CD8-positive, alpha-beta T cell (primary cell): ENCODE measurements at places on chromosomes 2 and 18.

- DNase-seq: no peak
Measured at GRCh38 chr2:138620431-138620830, 118.9 kb downstream of the SPOPL start.

DNA sequence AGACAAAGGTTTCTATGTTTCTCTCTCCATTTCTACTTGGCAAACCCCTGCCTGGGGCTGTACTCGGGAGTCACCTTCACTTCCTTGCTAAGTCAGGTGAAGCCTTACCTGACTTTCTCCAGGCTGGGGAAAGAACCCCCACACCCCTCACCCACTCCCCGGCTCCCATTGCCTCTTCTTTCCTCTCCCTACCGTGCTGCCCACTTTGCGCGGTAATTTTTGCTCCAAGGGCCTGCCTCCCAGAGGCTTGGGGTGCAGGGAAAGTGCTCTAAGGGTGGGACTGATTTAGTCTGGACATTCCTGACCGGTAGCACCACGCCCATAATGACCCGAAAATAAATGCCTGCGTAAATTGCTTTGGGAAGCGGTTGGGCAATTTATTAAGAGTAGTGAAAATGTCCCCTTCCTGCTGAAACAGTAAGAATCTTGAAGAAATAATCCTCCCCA is 49.1 kb upstream of the ATP6V1B1 start:
- no peak for DNase-seq

DNA sequence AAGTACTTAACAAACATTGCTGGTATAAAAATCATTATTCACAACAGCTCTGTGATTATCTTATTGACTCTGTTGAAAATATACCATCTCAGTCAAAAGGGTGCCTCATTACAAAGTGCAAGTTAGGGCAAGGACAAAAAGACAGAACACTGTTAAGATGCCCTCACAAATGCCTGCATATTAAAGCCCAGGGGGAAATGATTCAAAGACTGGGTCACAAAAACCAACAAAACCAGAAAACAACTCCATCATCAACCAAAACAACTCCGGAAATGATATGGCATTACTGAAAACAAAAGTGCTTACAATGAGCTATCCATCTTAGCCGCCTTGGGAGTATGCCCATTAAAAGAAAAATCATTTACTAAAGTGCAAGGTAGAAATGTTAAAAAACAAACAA is 9.9 kb downstream of the PLA2R1 start:
- no peak for DNase-seq

DNA sequence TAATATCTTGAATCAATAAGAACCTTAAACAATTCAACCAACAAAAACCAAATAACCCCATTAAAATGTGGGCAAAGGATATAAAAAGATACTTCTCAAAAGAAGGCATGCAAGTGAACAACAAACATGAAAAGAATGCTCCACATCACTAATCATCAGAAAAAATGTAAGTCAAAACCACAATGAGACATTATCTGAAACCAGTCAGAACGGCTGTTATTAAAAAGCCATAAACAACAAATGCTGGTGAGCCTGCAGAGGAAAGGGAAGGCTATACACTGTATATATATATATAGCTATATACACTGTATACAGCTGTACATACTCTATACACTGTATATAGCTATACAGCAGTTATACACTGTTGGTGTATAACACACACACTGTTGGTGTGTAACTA is 47.8 kb upstream of the GALNT13 start:
- DNase-seq: no peak

DNA sequence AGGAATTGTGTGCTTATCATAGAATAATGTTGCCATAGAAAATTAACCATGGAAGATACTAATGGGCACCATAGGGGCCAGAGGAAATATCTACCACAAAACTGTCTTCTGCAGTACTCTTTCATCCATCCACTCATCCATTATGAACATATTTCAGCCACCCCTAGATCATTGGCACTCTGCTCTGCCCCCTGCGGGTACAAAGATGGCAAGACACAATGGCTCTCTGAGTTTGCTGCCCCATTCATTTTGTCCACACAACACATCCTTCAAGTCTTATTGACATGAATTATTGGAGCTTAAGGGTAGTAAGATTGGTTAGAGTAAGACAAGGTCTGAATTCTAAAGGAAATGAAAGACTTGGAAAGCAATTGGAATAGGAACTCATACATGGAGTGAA is 1224.7 kb upstream of the CELF4 start:
- no peak for DNase-seq

GRCh38 chr2:219249203-219249980 is 3.7 kb upstream of the TUBA4B start:
- DNase-seq: peak; percentile 16

DNA sequence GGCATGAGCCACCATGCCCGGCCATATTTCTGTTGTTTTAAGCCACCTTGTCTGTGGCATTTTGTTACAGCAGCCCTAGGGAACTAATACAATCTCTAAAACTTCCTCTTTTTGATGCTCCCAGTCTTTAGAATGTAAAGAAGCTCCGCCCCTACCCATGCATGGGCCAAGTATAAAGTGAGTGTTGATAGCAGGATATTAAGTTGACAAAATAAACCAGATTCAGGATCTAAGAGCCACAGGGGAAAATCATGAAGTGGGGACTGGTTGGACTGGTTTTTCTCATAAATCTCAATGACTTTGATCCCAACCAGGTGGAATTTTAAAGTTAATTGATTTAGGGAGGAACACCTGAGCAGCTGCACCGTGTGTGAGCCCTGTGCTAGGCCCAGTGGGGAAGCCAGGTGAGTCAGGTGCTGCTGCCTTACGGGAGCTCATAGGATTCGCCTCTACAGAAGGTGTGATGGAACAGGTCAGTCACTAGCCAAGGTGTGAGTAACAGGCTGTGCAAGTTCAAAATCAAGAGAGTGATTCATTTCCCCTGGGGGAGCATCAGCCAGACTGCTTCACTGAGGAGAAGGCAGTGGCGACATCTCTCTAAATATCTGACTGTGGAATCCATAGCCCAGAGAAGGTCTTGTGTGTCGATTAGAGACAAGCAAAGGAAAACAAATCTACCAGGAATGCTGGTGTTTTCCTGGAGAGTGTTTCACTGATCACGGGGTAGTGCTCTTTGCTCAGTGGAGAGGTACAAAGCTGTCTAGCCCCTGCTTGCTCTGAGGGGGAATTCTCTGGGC is 63.0 kb upstream of the MSH2 start:
- DNase-seq: no peak

DNA sequence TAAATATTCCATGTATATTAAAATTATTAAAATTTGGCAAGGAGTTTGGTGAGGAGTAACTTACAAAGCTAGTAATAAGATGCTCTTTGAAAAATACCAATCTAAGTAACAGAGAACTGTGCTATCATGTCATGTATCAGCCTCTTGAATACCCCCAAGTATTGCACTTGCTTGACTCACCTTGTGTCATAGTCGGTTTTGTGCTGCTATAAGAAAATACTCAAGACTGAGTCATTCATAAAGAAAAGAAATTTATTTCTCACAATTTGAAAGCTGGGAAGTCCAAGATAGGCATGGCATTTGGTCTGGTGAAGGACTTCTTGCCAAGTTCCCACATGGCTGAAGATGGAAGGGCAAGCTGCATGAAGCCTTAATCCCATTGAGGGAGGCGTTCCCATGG is 179.2 kb downstream of the MEMO1 start:
- DNase-seq: no peak

DNA sequence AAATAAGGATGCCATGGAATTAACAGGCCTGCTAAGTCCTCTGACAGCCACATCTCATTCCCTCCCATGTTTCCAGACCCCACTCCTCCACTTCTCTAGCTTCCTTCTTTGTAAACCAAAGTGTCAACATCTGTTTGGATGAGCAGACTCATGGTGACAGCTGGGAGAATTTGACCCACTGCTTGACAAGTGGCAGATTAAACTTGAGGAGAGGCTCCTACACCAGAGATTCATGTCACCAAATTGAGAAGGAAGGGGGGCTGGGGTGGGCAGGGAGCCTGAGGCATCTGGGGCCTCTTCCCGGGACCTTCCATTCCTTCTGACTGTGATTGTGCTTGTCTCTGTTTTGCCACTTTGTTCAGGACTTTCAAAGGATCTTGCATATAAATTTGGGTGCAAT is 41.0 kb upstream of the IGFBP5 start:
- DNase-seq: no peak

DNA sequence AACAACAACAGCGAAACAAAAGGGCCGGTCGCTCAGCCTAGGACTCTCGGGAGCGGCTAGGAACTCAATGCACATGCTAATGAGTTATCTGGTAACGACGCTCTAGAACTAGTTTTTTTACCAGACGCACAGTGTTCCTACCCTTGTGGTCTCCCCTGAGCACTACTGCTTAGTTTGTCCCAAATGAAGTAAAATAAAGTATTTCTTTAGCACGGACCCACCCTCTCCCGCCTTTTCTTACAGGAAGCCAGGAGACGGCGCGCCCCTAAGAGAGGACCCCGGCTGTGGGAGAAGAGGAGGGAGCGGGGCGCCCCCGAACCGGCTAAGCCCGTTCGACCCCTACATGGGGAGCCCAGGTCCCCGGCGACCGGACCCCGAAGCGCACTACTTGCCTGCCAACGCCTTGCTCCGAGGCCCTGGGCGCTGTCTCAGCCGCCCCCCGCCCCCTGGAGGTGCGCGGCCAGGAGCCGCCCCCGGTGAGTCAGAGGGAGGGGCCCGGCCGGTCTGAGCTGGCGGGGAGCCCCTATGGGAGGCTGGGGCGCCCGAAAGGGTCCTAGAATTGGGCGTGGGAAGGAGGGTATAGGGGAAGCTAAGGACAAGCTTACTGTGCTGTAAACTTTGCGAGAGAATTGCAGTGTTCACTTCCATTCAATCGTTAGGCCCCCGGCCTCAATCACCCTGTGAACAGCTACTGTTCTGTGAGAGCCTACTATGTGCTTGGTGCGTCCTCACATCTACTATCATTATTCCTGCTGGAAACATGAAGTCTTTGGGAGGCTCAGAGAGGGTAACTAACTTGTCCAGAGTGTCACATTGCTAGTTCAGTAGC is 3.6 kb upstream of the CAPG start:
- no peak for DNase-seq

- DNase-seq: no peak
Measured at GRCh38 chr2:35510636-35511035, 844.9 kb upstream of the CRIM1 start.

DNA sequence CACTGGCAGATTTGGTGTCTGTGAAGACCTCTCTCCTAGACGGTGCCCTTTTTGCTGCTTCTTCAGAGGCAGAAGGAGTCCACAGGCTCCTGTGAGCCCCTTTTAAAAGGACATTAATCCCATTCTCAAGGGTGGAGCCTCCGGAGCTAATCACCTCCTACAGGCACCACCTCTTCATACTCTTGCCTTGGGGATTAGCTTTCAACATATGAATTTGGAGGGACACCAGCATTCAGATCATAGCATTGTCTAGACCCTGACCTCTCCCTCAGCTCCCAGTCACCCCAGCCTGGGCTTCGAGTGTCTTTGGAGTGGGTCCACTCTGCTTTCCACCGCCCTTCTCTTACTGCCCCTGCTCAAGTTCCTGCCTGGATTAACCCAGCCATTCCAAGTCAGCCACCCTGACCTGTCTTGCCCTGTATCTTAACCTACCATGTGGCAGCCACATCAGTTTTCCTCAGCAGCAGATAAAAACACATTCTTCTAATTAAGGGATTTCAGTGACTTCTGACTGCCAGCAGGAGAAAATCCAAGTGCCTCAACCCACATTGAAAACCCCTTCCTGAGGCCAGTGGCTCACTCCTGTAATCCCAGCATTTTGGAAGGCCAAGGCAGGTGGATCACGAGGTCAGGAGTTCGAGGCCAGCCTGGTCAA is 6.1 kb upstream of the NCL start:
- DNase-seq: no peak
